Astrocyte of the hippocampus (primary cell): ENCODE measurements at places on chromosomes 5 and 9.

DNA sequence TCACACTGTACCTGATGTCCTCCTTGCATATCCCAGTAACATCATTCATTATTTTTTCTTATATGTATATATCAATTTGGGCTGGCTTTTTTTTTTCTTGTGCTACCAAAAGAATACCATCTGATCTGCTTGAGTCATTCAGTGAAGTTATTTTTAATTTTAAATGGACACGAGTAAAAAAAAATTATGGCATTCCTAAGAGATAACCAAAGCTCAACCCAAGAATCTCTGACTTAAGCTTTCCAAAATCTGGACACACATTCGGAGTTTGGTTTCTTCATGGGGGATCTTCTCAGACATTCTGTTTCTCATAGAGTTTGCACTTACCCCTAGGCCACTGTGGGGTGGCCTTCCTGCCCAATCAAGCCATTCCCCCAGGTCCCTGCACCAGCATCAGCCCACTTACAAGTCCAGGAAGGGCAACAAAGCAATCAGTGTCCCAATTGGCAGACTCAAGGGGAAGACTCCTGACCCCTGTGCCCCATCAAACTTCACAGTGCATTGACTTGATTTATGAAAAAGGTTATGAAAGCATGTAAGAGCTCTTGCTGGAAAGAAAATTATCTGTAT is 49.2 kb upstream of the SPDL1 start:
- no peak for DNase-seq

- DNase-seq, result no peak
Observed at GRCh38 chr9:115012486-115012885, 82.1 kb upstream of the TNFSF8 start.

- no peak for DNase-seq
Observed at GRCh38 chr5:32319926-32320543, 7.3 kb upstream of the MTMR12 start.

- DNase-seq, result peak; percentile 91
Observed at GRCh38 chr9:7799234-7799943, at the start of gene DMAC1. Gene DMAC1, minus strand, starts transcription at chr9:7799778. Its CDS starts 44 bp downstream, at chr9:7799734.

DNA sequence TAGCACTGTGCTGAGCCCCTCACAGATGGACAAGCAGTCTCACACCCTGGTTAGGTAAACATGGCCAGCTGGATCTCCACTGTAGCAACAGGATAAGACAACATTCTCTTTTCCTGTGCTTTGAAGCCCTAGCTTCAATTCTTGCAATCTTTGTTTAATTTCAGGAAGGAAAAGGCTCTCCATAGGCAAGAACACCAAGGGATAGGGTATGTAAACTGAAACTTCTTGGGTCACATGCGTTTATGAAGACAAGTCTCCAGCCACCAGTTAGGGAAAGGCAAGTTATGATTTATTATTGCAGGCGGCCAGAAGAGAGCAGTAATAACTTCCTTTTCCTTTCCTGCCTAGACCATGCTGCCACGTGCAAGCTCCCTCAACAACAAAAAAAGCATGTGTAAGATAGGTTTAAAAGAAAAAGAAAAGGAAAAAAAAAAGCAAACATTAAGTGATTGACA is 50.1 kb upstream of the POU5F2 start:
- DNase-seq, result no peak

DNA sequence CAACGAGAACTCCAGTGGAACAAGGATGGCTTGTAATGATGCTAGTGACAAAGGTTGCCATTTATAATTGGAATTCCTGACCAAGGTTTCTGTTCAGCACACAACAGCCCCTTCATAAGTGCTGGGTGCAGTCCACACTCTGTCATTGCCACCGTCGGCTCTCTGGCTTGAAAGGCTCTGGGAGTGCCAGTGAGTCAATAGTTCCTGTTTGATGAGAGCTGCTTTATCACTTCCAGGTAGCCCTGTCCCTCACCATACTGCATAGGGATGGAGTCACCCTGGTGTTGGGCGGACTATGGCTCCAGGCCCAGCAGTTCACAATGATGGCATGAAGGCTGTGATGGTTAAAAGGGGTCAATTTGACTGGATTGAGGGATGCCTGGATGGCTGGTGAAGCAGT is 34.6 kb upstream of the SEMA4D start:
- no peak for DNase-seq

DNA sequence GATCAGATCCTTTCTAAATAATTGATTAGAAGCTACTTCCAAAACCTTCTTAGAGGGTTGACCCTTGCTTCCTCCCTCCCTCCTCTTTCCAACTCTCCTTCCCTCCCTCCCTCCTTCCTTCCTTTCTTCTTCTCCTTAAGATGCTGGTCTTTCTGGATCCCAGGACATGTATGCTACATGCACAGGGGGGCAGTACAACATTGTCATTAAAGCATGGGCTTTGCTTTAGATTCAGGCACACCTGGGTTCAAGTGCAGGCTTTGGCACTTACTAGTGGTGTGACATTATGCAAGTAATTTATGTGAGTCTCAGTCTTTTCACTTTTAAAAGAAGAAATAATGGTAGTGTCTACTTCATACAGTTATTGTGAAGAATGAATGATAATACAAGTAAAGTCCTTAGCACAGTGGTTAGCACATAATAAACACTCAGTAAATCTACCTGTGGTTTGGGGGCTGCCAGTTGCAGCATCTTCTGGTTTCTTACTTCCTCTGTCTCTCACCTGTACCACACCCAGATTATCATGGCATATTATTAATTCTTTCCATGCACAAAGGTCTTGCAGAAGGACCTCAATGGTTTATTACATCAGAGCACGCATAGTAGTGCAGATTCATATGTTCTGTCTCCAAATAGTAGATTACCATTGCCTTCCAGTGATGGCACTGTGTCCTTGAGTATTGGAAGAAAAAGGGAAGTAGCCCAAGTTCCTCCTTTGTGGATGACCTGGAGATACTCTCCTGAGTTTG is 154.1 kb downstream of the ARHGAP26 start:
- peak; percentile 34 for DNase-seq

GRCh38 chr9:128262687-128263086 is 13.1 kb downstream of the GOLGA2 start:
- DNase-seq, result no peak

- DNase-seq, result no peak
Observed at GRCh38 chr9:36006549-36007315, 30.0 kb upstream of the RECK start.

DNA sequence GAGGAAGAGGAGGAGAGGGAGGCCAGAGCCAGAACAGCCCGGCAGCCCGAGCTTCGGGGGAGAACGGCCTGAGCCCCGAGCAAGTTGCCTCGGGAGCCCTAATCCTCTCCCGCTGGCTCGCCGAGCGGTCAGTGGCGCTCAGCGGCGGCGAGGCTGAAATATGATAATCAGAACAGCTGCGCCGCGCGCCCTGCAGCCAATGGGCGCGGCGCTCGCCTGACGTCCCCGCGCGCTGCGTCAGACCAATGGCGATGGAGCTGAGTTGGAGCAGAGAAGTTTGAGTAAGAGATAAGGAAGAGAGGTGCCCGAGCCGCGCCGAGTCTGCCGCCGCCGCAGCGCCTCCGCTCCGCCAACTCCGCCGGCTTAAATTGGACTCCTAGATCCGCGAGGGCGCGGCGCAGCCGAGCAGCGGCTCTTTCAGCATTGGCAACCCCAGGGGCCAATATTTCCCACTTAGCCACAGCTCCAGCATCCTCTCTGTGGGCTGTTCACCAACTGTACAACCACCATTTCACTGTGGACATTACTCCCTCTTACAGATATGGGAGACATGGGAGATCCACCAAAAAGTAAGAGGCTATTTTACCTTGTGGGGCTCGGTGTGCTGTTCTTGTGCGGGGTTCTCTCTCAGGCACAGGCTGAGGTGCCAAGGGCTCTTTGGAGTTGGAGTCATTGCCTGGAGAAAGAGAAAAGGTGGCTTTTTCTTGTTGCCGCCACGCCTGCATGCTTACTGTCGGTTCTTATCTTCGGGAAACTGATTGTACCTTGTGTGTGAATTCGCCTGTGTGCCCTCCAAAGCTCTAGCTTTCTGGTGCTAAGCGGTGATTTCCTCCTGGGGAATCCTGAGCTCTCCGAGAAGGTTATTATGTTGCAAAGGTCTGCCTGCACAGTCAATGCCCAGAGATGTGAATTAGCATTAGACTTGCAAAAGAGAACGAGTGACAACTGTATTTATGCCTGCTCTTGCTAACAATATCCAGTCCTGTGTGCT is at the start of gene ISL1:
TSS of gene ISL1 (plus strand) at position 318 of the 991 bp plus-strand sequence. CDS start at position 542, 224 bp downstream.
- peak; percentile 82 for DNase-seq

DNA sequence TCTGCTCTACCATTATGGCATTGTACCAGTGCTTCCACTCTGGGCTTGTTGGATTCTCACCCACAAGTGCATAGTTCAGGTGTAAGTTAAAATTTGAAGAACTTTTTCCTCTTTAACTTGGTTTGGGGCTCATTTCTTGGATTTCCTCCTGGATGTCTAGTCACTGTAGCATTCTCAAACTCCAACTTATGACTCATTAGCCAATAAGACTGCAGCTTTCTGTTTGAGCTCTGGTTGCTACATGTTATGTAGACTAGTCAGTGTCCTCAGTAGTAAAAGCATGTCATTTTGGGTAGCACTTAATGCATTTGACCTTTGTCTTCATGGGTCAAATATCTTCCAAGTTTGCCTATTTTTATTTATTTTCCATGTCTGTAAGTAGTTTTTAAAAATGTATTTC is 790.8 kb downstream of the BRINP1 start:
- DNase-seq, result peak; percentile 48

- DNase-seq, result no peak
Observed at GRCh38 chr9:72443855-72444254, 77.6 kb upstream of the TMC1 start.

DNA sequence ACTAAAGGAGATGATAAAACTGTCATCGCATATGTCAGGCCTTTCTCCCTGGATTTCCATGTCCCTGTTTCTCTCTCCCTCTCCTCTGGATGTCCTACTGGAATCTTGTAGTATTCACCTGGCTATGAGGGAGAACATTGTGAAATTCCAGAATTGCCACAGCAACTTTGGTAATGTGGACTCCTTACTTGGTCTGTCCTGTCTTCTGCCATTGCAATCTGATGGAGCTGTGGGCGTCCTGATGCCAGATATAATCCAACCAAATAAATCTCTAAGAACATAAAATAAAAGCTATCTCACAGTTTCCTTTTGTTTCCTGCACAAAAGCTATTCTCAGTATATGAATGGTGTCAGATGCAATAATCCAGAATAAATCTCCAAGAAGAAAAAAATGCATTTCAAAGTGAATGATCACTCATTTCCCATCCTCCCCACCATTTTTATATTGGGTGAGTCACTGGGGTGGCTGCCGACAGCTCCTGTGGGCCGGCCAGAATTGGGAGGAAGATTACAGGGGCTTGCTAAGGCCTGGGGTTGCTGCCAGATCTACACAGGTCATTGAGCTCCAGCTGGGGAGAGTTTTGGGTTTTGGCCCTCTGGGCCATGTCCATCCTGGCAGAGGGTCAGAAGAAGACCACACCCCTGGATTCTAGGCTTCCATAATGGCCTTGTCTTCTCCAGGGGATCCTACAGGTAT is 160.7 kb upstream of the PITX1 start:
- DNase-seq, result no peak

GRCh38 chr5:60718166-60718892 is 18.4 kb upstream of the DEPDC1B start:
- no peak for DNase-seq

GRCh38 chr9:82745919-82746318 is 317.0 kb downstream of the RASEF start:
- no peak for DNase-seq

- DNase-seq, result peak; percentile 39
Observed at GRCh38 chr5:124738681-124739633, 7.5 kb downstream of the ZNF608 start.

DNA sequence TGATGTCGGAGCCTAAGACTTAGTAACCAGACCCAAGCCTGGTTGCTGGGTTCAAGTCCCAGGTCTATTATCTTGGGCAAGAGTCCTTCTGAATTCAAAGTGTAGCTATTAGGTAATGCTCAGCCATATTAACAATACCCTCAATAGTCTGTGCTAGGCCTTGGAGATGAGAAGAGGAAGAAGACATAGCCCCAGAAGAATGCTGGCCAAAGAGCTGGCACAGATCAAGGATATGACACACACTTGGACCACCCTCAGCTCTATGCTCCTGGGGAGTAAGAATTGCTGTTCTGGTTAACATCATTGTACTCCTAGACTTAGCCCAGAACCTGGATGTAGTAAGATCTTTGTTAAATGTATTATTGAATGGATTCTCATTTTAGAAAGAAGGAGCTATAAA is 426.7 kb downstream of the CDK5RAP2 start:
- no peak for DNase-seq

- DNase-seq, result no peak
Observed at GRCh38 chr9:40911647-40912046, 216.8 kb downstream of the FOXD4L6 start.

DNA sequence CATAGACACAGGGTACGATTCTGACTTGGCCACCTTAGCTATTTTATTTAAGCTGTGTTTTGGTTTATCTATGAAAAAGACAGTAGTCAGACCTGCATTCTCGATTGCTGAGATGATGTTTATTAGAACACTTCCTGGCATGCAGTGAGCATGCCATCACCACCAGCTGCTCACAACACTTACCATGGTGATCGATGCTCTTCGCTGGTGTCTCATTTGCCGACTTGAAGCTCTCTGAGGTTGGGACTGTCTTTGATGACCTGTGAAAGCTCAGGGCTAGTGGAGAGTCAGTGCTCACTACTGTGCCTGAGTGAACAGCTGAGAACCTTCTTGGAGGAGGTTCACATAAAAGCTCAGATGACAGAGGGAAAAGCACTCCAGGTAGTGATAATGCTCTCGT is 4.4 kb upstream of the C9orf153 start:
- DNase-seq, result no peak

GRCh38 chr9:94655739-94656138 is 16.4 kb upstream of the FBP1 start:
- DNase-seq, result no peak

- DNase-seq, result no peak
Observed at GRCh38 chr9:84780385-84780784, 110.9 kb downstream of the NTRK2 start.

DNA sequence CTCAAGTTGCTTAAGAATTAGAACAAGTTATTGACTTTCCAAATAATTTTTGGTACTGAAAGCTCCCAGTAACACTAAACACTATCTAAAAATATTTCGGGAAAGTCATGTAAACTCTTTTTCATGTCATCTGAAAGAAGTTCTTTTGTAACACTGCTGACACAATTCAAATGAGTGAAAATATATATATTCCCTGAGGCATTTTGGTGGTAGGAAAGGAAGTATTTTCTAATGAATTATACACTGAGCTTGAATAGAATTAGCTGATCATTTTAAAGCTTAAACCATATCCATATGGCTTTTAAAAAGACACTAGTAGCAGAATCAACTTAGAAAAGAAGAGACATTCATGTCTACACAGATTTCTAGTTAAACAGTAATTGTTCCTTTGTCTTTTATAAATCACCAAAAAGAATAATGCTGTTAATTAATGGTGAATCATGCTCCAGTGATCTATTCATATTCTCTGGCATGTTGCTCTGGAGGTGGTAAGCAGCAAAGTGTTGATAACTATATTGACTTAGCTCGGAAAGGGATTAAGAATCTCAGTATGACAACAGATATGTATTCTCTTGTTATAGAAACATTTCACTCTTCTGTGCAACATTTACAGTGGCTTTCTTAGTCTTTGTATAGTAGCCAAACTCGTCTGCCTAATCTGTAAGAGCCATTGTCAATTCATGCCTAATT is 27.4 kb upstream of the RFX3 start:
- DNase-seq, result no peak
